ENCODE measurements at places on chromosomes 5 and 9.

GRCh38 chr5:177448244-177448950 lies 1.8 kb downstream of the PRR7 start:
- DNase-seq: no peak

DNA sequence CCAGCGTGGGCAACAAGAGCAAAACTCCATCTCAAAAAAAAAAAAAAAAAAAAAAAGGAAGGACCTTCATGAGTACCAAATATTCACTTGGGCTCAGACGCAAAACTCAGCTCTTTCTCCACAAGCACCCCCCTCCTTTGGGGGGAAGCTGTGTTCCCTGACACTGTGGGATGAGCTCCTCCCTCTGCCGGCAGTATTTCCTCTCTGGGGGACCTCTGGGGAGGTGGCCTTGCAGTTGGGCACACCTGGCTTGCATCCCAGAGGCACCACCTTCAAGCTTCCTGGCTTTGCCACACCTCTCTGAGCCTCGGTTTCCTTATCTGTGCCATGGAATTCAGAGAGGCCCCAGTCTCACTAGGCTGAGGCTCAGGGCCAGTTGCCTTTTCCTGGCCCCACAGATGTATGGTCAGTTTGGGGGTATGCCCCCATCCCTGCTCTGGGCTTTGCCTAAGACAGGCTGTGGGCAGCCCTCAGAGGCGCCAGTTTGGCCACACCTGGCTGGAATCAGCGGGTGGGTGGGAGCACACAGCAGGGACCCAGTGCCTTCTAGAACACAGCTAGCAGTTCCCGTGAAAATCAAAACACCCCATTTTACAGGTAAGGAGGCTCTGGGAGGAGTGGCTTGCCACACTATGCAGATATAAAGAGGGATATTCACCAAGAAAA lies 157.5 kb upstream of the IER5L start:
- DNase-seq: no peak

- no peak for DNase-seq
Measured at GRCh38 chr9:15150939-15151338, 156.1 kb downstream of the TTC39B start.

GRCh38 chr5:10632110-10632761 lies 68.4 kb downstream of the ANKRD33B start:
- DNase-seq: no peak

- DNase-seq: no peak
Measured at GRCh38 chr5:10246761-10247160, 2.9 kb downstream of the ATPSCKMT start.

GRCh38 chr5:147483188-147483790 lies 26.6 kb downstream of the DPYSL3 start:
- no peak for DNase-seq

DNA sequence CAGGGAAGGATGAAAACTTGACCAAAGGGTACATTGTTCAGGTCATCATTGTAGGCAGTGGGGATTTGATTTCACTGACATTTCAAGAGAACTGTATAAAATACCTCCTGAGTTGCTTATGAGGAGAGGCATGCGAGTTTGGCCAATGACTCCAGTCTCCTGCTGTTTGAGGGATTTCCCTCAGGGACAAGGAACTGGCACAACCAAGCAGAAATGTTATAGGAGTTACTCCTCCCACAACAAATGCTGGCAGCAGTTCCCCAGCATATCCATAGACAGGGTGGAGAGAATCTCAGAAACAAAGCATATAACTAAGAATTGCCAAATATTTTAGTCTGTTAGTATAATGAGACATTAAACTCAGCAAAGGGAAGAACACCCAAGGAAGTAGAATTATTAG lies 47.2 kb upstream of the FBXL7 start:
- DNase-seq: no peak

GRCh38 chr5:93589152-93589828 lies 6.3 kb downstream of the NR2F1 start:
- no peak for DNase-seq

GRCh38 chr9:4020038-4020754 lies 279.7 kb downstream of the GLIS3 start:
- no peak for DNase-seq

DNA sequence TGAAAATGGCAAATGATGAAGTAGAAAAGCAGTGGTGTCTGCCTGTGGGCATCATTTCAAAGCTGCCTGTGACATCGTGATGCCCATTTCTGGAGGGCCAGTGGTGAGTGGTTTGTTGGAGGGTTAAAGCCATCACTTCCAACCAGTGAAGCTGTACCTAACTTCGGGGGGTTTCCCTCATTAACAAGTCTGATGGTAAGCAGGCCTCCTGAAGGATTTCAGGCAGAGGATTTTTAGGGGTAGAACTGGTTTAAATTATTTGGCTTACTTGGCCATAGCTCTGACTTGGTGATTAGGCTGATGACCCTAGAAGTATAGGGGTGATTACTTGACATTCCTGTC lies 10.7 kb downstream of the TNFAIP8 start:
- DNase-seq: no peak

DNA sequence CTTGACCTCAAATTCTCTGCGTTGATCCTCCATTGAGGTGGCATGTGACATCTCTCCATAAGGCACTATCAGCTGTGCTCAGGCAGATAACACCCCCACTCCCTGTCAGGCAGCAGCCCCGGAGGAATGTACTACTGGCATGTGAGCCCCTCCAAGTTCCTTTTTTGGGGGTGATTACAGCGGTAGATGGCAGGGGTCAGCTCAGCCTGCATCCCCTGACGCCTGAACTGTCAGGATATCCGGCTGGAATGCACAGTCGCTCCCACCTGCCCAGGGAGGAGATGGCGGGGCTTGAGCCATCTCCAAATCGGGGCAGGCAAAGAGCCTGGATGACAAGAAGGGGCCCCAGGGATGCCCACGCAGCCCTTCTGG lies 40.8 kb downstream of the FAM78A start:
- peak; percentile 54 for DNase-seq

All from right cardiac atrium (tissue), 5 donors.